ENCODE measurements at places on chromosomes 13 and 19. TPM values are rescaled to one million over a fixed set of nuclear protein-coding genes. Genes with fewer than 3 reads are reported as not detected.
A peak's percentile ranks its signal among the peaks of the same experiment; 100 is the strongest.

DNA sequence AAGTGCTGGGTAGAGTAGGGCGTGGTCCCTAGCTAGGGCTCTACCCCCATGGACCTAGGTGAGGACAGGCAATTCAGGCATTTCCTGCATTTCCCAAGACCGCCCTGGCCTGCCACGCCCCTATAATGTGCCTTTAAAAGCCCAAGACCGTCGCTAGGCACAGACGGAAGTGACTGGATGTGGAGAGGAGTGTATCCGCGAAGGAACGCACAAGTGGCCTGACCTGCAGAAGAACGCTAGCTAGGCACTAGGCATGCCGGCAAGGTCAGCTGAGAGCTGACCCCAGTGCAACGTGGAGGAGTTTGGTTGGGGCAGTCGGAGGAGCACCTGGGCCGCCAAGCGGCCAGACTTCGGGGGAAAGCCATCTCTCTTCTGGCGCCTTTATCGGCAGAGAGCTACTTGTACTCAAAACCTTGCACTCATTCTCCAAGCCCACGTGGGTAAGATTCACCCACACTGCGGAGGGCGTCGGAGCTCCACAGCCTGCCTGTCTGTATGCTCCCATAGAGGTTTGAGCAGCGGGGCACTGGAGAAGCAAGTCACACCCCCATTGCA, 370.0 kb downstream of the FGF9 start:
- DNase-seq: no peak

- peak; percentile 92 for DNase-seq
Measured at GRCh38 chr19:41298348-41298964, 11.5 kb upstream of the CCDC97 start.

GRCh38 chr13:49110122-49110912, 109.8 kb upstream of the MLNR start:
- DNase-seq: peak; percentile 90

DNA sequence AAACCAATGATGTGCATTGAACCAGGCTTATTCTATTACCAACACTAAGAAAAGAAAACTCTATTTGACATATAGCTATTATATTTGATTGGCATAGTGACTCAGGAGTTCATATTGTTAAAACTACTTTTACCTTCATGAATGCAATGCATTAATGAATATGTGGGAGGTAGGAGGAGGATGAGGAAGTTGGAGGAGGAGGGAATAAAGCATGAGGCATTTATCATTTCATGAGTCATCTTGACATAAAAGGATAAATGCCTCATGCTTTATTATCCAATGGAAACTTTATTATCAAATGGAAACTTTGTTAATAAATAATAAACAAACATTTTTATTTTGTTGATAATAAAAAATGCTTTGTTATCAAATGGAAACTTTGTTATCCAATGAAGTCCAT, 116.5 kb downstream of the SPRY2 start:
- DNase-seq: no peak

DNA sequence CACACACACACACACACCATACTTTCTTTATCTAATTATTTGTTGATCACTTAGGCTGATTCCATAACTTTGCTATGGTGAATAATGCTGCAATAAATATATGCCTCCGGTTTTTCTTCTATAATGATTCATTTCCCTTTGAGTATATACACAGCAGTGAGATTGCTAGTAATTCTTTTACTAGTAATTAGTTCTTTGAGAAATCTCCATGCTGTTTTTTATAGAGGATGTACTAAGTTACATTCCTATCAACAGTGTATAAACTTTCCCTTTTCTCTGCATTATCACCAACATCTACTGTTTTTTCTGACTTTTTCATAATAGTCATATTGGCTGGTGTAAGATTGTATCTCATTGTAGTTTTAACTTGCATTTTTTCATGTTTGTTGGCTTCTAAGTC, 1405.1 kb downstream of the PCDH9 start:
- DNase-seq: no peak

The NRTN gene
- 0.32 TPM for total RNA-seq

The CAPS gene
- total RNA-seq: 3.9 TPM

Measured in fibroblast of villous mesenchyme (primary cell).